ENCODE measurements at places on chromosomes 6 and 20. TPM values are rescaled to one million over a fixed set of nuclear protein-coding genes. Genes with fewer than 3 reads are reported as not detected.

Gene GCNT2
- 27.2 TPM for polyA plus RNA-seq

- no peaks in the 10 kb centered on the region for H3K27me3 ChIP-seq
- no peak overlapping the region for H3K27ac ChIP-seq
- peaks cover 13% of the 10 kb centered on the region for H3K4me1 ChIP-seq
Measured at GRCh38 chr6:10460096-10460495, 45.2 kb upstream of the TFAP2A start.

DNA sequence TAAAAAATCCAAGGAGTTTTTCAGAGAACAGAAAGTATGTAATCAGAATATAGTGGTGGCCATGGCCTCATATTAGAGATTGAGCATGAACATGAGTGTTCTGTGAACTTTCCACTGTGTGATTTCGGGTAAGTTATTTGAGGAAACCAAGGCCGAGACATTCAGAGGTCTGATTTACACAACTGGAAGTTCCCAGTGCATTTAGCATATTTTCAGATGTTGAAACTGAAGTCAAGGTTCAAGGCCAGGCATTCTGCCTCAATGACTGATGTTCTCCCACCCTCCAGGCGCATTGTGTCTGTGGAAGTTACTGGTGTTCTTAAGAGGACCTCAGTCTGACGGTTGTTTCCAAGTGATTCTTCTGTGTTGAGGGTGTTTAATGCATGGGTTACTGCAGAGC, 26.2 kb downstream of the RNF144B start:
- no peak overlapping the region for H3K4me3 ChIP-seq
- no peaks in the 10 kb centered on the region for H3K36me3 ChIP-seq
- H3K27ac ChIP-seq, result no peak overlapping the region

Gene COL9A3
- polyA plus RNA-seq, result 74.9 TPM

- no peak overlapping the region for H3K27ac ChIP-seq
- H3K4me3 ChIP-seq, result no peak overlapping the region
- no peaks in the 10 kb centered on the region for H3K36me3 ChIP-seq
- DNase-seq, result no peak
- H3K27me3 ChIP-seq, result no peaks in the 10 kb centered on the region
Measured at GRCh38 chr6:14743474-14744211, 502.2 kb upstream of the JARID2 start.

Gene CLVS2
- polyA plus RNA-seq, result 0.14 TPM

GRCh38 chr6:123619156-123619555, 17.6 kb downstream of the TRDN start:
- no peaks in the 10 kb centered on the region for H3K27me3 ChIP-seq
- H3K27ac ChIP-seq, result no peak overlapping the region
- H3K4me1 ChIP-seq, result no peaks in the 10 kb centered on the region
- DNase-seq, result no peak
- H3K4me3 ChIP-seq, result no peak overlapping the region
- no peaks in the 10 kb centered on the region for H3K36me3 ChIP-seq

DNA sequence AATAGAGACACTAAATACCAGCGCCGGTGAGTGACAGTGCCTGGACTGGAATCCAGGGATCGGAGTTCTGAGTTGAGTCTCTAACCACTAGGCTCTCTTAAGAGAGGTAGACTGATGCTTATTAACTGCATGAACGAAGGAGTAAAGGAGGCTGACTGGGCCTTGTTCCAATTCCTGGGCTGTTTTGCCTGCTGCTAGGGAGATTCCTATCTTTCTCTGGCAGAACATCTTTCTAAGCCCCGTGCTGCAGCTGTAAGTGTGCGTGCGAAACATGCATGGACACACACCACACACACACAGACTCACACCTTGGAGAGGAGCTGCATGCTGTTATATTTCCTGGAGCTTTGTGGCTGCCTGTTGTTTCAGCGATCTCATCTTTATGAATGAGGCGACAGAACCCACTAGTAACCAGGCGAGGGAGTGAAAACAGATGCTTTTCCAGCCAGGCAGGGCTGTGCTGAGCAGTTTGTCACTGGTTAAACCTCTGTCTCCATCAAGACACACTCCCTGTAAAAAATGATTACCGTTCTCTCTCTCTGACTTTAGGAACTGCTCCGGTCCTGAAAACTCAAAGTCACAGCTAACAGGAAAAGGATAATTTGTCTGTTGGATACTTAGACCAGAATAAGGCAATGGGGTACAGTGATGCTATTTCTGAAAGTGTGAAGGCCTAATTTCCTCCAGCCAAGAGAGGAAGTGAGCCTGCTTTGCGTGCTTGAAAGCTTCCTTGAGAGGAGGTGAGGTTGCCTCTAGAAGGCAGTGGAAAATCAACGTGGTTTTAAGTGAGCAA, 157.4 kb upstream of the ZNF217 start:
- no peaks in the 10 kb centered on the region for H3K36me3 ChIP-seq
- H3K27ac ChIP-seq, result peak overlapping the region; percentile 92
- H3K4me1 ChIP-seq, result peaks cover 44% of the 10 kb centered on the region
- no peak overlapping the region for H3K4me3 ChIP-seq
- no peaks in the 10 kb centered on the region for H3K27me3 ChIP-seq

Gene DEF6
- polyA plus RNA-seq, result 5.1 TPM

- H3K36me3 ChIP-seq, result no peaks in the 10 kb centered on the region
- H3K4me3 ChIP-seq, result no peak overlapping the region
- H3K27ac ChIP-seq, result no peak overlapping the region
- peaks cover 9% of the 10 kb centered on the region for H3K4me1 ChIP-seq
- no peaks in the 10 kb centered on the region for H3K27me3 ChIP-seq
Measured at GRCh38 chr20:2252419-2252997, 43.3 kb upstream of the TGM3 start.

DNA sequence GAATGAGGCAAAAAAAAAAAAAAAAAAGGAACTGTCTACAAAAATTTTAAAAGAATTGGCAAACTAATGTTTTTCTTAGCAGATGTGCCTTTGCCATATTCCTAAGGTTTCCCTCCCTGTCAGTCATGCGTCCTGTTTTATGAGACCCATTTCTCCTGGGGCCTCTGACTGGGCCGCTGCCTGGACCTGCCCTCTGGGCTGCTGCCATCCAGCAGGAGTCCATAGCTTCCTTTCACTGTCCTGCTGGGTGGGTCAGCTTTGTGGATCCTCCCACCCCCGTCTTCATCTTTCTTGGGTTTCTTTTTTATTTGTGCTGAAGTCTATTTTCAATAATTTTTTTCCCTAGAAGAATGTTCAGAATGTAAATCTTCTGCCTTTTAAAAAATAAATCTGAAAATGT, 110.8 kb upstream of the SCP2D1 start:
- no peaks in the 10 kb centered on the region for H3K36me3 ChIP-seq
- peaks cover 6% of the 10 kb centered on the region for H3K4me1 ChIP-seq
- no peaks in the 10 kb centered on the region for H3K27me3 ChIP-seq
- no peak overlapping the region for H3K4me3 ChIP-seq
- DNase-seq, result no peak
